ENCODE measurements at places on chromosomes 11 and 22.

GRCh38 chr11:8199676-8200075, 30.9 kb upstream of the RIC3 start:
- DNase-seq, result no peak

- peak; percentile 1 for DNase-seq
Observed at GRCh38 chr11:18046116-18046777, at the start of gene TPH1. TSS of gene TPH1 (minus strand) at chr11:18046269. CDS start at chr11:18040762, 5,507 bp downstream.

DNA sequence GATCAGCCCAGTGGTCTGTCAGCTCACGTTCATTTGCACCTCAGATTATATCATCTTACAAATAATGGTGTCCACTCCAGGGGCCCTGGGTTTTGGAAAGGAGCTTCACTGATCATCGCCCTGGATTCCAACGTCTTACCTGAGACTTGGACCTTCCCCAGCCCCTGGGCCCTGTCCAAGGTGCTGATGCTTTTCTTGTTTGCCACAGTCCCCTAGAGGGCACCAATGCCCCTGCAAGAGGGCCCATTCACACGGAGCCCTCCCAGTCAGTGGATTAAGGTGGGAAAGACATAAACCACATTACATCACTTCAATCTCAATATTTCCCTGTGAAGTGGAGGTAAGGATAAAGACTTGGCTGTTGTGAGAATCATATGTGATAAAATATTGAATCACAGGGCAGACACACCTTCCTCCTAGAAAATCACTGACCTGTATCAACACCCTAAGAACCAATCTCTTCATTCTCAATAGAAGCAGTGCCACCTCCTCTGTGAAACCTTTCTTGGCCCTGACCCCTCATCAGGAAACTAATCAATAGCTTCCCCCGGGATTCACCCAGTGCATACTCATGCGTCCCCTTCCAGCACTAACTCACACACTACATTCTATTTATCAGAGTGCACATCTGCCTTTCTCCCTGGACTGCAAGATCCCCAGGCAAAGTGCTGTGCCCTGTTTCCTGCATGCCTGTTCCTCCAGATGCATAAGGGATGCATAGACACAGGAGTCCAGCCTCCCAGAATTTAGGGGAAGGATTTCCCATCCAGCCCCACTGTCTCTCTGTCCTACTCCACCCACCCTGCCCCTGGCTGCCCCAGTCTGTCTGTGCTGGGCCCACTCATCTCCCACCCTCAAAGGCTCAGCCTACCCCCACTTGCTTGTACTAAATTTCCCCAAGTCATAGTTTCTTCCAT, 167.0 kb downstream of the BUD13 start:
- DNase-seq, result peak; percentile 28

DNA sequence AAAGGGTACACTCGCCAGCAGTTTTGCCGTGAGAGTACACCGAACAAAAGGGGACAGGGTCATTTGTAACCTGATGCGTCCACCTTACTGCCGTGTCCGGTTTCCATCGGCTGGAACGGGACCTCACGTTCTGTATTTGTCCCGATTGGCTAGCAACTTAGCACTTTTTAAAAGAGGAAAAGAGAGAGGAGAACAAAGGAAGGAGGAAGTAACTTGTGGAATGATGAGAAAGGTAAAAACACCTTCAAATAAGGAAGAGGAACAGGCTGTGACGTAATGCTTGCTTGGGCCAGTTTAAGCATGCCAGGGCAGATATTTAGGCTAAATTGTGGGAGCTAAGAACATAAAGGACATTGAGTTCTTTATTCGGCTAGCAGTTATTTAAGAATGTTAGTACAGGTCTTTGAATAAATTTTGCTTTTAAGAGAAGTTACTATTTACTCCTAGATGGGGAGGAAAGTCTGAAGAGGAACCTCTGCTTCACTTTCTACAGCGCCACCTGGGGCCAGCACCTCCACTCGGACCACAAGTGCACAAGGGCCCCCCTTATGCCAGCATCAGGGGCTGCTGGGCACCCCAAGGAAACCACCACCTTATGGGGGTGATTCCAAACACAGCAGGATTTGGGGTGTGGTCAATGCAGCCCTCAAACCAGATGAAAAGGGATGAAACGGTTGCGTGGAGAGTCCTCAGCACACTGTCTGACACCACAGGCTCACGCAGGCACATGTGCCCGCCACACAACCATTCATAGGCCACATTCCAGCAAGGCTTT, 5.8 kb downstream of the ARSA start:
- no peak for DNase-seq

DNA sequence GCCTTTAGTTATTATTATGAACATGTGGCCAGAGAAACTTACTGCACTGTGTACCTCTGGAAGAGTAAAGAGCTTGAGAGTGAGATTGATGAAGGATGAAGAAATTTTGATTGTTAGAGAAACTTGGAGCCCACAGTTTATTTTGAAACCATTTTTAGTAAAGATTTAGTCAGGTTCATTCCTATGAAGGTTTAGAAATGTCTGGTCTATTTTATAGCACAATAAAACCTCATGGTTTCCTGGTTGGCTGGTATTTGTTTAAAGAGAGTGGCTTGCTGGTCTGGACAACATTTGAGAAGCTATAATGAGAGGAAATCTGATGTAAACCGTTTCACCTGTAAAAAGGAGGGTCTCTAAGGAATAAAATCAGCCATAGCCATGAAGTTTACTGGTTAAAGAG, 8.8 kb upstream of the PDE3B start:
- no peak for DNase-seq

DNA sequence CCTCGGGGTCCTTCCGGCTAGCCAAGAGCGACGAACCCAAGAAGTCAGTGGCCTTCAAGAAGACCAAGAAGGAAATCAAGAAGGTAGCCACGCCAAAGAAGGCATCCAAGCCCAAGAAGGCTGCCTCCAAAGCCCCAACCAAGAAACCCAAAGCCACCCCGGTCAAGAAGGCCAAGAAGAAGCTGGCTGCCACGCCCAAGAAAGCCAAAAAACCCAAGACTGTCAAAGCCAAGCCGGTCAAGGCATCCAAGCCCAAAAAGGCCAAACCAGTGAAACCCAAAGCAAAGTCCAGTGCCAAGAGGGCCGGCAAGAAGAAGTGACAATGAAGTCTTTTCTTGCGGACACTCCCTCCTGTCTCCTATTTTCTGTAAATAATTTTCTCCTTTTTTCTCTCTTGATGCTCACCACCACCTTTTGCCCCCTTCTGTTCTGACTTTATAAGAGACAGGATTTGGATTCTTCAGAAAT, 1.9 kb upstream of the GCAT start:
- DNase-seq, result no peak

DNA sequence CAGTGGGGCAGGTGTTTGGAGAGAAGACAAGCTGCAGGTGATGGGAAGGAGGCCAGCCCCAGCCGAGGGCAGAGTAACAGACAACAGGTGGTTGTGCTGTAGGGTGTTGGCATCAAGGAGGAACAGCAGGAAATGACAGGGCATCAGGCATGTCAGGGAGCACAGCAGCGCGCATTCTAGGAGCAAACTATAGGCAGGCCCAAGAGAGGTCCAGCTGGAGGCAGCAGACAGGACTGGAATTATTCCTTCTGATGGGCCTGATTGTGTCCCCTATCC, 13.6 kb downstream of the ADM start:
- no peak for DNase-seq

- DNase-seq, result no peak
Observed at GRCh38 chr11:66570079-66570849, 1.9 kb upstream of the CTSF start.

DNA sequence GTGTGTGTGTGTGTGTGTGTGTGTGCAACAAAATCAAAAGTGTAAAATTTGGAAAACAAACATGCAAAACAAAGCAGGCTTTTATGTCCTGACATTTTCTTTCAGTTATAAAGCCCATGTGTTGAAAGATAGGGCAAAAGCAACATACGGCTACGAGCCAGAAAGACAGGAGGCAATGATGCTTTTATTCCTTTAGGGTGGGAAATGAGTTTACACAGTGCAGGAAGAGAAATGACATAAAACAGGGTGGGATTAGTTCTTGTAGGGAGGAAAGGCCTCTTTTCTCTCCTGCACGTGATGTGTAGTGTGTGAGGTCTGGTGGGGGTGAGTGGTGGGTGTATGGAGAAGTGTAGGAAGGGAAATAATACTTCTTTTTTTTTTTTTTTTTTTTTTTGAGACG, 29.4 kb downstream of the IL18 start:
- DNase-seq, result no peak

GRCh38 chr11:71499125-71499524, 27.9 kb upstream of the KRTAP5-7 start:
- no peak for DNase-seq

DNA sequence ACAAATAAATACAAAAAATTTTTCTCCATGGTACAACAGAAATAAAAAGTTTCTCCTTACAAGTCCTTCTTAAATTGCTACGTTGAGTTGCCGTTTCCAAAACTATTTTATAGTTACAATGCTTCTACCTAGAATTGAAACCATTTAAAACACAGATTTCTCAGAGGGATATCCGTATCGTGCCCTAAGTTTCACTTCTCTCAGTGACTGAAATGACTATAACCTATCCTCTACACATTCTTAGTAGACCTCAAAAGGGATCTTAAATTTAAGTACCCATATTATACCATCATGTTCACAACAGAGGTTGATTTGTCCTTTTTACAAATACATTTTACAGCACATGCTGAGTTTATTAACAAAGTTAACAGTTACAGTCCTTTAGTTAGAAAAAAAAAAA, 44.1 kb downstream of the USP28 start:
- DNase-seq, result no peak

GRCh38 chr11:70876685-70877084, 375.7 kb downstream of the SHANK2 start:
- DNase-seq, result no peak

- no peak for DNase-seq
Observed at GRCh38 chr22:36386900-36387708, 663 bp downstream of the MYH9 start.

DNA sequence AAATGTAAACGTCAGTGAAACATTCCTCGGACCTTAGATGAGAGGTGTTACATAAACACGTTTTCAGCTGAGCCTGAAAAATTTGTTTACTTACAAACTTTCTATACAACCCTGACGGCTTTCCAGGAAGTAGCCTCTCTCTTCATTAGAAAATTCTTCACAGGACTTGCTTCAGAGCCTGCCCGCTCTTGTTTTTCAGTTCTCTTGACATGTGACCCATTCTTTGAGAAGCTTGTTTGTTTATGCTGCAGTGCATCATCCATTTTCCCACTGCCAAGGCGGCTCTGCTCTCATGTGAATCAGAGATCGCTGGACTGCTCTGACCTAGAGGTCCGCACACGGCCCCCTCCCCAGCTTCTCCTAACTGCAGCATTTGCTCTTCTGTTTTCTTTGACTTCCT, 47.9 kb upstream of the ARHGAP42 start:
- no peak for DNase-seq

- no peak for DNase-seq
Observed at GRCh38 chr11:78708388-78708787, 133.7 kb upstream of the NARS2 start.

DNA sequence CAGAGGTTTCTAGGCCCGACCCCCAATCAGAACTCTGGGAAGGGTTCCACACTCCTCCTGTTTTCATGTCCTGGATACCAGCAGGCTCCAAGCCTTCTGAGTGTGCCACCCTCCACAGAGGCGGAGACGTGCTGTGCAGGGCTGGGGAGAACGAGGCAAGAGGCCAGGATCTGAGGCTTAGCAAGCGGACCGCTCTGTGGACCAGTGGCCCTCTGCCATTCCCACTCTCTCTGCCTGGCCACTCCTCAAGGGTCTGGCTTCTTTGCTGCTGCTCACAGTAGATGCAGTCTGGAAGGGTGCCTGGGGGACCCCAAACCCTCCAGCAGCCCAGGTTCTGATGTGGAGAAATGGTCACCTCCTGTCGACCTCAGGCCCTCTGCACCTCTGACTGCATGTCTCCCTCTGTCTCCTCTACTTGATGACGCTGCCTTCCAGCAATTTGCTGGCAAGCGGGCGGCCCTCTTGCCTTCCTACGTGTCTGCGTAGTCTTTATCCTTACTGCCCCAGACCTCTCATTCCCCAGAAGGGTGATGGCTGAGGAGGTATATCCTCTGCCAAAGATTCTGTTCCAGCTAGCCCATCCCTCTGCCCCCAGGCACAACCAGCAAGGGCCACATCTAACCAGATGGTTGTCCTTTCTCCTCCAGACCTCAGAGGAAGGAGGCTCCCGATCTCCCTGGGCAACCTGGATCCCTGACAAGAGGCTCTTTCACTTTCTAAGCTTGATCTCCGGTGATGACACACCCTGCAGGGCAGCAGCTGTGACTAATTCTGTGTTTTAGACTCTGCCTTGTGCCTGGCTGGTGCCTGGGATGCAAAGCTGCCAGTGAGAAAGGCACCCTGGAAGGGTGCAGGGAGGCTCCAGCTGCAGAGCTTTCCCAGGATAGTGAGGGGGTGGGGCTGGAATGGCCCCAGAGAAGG, 87.3 kb downstream of the NAT10 start:
- peak; percentile 12 for DNase-seq

DNA sequence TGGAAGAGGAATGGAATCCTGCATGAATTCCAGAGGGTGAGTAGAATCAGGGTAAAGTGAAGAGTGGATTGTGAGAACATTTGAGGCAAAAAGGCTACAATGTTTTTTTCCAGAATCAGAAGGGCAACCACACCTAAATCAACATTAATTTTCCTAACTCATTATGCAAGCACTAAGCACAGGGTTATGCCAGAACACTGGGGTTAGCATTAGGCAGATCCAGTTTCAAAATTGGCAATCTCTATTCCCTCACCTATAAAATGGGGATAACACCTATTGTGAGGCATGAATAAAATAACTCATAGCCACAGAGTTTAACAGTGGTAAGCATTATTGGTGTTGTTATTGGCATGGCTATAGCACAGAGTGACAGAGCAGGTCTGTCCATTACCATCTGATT, 378.6 kb upstream of the FAT3 start:
- no peak for DNase-seq

GRCh38 chr11:62694455-62695167, 5.3 kb upstream of the LRRN4CL start:
- DNase-seq, result peak; percentile 71

- DNase-seq, result no peak
Observed at GRCh38 chr22:32744176-32744959, 57.1 kb upstream of the TIMP3 start.

- no peak for DNase-seq
Observed at GRCh38 chr22:22148905-22149304, 95.7 kb upstream of the VPREB1 start.

DNA sequence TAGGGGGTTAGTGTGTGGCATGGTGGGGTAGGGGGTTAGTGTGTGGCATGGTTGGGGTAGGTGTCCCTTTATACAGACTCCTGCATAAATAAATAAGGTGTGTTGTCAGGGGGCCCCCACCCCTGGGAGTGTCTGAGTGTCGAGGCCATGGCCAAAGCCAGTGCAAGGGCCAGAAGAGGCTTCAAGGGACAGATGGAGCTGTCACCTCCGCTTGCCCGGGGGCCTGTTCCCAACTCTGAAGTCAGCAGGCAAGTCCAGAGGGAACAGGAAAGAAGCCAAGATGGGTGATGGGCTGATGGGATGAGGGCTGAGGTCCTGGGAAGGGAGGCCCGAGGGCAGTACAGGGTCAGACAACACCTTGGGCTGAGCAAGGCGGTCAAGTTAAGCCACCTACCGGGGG, 997.8 kb downstream of the BRD1 start:
- no peak for DNase-seq

DNA sequence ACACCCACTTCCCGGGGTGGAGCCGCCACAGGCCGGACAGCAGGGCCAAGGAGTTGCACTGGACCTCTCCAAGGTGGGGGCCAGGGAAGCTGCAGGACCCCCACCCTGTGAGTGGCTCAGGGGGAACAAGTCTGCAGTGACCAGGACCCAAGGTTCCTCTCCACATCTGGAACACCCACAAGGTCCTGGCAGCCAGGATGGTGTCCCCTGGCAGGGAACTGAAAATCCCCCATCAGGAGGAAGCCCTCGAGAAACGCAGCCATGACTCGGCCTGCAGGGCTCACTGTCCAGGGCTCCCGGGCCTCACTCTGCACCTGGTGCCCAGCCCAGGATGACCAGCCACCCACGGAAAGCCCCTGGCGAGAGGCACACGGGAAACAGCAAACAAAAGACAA, 11.5 kb downstream of the RNH1 start:
- DNase-seq, result no peak
